Femur (tissue), 1 donor: ENCODE measurements at places on chromosomes 7 and 10.

DNA sequence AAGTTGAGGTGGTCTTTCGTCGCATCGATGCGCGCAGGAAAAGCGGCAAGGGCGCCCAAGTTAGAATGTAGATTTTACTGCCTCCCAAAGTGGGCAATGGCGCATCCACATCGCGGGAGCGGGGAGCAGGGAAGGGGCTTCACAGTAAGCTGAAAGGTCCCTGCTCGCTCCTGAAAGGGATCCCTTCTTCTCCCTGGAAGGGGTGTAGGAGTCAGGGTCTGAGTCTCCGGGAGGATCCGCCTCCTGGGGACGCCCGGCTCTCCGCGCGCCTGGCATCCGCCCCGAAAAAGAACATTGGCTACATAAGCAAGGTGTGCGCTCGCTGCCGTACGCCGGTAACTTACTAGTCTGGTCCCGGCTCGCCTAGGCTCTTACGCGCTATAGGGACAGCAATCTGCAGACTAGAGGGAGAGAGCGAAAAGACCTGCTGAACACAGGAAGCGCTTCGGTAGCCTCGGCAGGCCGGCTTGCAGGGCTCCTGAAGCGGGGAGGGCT, 804 bp downstream of the UNC5B start:
- peak; percentile 73 for DNase-seq

GRCh38 chr7:30842542-30843451, 68.9 kb upstream of the AQP1 start:
- DNase-seq: no peak

DNA sequence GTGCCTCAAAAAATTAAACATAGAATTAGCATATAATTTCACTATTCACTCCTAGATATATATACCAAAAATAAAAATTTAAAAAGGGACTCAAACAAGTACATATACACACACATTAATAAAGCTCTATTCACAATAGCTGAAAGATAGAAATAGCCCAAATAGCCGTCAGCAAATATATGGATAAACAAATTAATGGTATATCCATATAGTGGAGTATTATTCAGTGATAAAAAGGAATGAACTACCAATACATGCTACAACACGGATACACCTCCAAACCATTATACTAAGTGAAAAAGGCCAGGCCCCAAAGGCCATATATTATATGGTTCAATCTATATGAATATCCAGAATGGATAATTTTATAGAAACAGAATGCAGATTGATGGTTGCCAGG, 414.6 kb upstream of the LRGUK start:
- no peak for DNase-seq

DNA sequence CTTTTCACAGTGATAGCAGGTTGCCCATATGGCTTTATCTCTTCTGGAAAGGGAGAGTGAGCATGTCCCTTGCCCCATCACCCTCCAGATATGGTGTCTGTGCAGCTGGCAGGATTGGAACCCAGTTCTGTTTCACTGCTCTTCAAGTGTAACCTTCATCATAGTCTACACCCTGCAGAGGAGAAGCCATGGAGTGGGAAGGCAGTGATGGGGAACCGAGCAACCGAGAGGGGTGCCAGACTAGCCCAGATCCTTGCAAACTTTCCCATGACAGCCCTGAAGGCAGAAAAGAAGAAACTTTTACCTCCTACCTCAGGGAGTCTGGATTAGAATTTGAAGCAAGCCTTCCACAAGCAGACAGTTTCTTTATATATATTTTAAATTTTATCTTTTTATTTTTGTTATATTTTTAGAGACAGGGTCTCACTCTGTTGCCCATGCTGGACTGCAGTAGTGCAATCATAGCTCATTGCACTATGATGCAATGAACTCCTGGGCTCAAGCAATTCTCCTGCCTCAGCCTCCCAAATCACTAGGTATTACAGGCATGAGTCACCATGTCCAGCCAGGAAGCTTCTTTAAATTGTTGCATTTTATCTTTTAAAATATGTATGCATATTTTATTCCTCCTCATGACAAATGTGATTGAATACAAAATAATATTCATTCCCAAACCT, 133.3 kb downstream of the KCNMA1 start:
- no peak for DNase-seq

GRCh38 chr10:78702186-78702585, 366.6 kb upstream of the ZMIZ1 start:
- no peak for DNase-seq

DNA sequence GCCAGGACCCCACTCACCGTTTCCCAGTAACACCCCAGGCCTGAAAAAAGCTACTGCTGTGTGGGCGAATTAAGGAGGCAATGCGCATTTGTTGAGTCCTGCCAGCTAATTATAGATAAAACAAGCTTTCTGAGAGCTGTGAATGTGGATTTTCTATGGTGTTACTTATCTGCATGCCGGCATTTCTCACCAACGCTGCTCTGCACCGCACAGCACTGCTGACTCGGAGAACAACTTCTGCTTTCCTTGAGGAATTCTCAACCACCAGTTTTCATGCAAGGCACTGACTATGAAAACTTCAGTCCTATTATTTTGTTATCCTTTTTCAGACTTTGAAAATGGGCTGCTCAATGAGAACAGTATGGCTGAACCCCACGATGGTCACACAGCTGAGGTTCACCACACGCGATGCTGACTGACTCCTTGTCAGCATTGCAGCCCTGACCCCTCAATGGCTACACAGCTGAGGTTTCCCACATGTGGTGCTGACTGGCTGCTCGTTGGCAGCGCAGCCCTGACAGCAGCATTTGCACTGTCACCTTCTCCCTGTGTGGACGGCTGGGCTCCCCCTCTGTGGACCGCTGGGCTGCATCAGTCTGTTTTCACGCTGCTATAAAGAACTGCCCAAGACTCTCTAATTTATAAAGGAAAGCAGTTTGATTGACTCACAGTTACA, 190.6 kb downstream of the DIP2C start:
- no peak for DNase-seq

DNA sequence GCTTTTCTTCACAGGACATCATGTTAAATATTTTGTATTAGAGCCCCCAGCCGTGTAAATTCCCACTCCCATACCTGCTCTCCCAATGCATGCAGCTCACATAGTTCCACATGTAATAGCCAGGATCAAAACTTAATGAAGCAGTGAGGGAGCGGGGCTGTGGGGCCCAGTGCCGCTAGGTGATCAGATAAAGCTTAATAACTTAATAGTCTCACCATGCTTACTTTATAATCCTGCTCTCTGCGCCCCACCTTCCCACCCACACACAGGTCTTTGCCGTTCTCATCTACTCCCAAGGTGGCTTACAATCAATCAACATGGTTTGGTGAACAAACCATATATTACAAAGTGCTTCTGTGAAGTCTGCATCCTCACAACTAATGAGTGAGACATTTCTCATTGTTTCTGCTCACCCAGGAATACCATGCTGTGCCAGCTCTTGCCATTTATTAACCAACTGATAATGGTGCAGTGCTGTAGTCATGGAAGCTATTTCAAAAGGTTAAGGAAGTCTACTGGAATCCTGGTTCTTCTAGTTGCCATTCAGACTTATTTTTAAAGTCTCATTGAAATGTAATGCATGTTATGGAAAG, 156.4 kb downstream of the CTTNBP2 start:
- DNase-seq: no peak

- DNase-seq: no peak
Measured at GRCh38 chr7:2512179-2512661, 7.4 kb upstream of the LFNG start.

GRCh38 chr10:86957471-86958115, at the start of gene MMRN2:
Gene MMRN2 (minus strand): TSS chr10:86957615. CDS start chr10:86957541, 74 bp downstream.
- no peak for DNase-seq

DNA sequence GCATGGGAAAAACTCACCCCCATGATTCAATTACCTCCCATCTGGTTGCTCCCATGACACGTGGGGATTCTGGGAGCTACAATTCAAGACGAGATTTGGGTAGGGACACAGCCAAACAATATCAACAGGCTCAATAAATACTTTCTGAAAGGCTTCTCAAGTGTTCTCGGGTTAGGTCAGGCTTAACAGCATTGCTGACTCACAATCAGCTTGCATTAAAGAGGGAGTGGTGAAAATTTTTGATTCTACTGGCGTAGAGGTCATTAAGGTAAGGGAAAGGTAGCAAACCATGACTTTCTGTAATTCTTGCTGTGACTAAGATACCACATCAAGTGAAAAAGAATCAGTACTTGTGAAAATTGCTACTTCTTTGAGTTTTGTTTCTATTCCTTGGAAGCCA, 126.4 kb downstream of the JCAD start:
- DNase-seq: no peak

- DNase-seq: no peak
Measured at GRCh38 chr10:103262229-103262628, 14.7 kb upstream of the INA start.

GRCh38 chr10:675532-675931, 13.9 kb downstream of the DIP2C start:
- DNase-seq: no peak

DNA sequence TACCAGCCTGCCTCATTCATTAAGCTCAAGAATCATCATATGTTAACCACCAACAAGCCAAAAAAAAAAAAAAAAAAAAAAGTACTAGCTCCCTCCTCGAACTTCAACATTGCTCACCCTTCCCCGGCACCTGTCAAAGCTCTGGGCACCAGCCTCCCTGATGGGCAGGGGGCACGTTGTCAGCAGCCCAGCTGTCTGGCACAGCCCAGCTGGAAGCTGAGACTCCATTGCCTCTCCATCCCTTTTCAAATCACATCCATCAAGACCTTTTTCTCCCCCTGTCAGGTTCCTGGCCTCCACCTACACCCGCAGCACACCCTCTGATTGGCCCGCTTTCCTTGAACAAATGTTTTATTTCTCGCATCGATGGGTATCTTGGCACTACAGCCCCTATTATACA, 913.3 kb upstream of the AUTS2 start:
- no peak for DNase-seq

- DNase-seq: no peak
Measured at GRCh38 chr10:113648478-113648877, 15.4 kb downstream of the NRAP start.
